ENCODE measurements at places on chromosomes 13 and 19.

GRCh38 chr19:51926426-51926783 is 867 bp upstream of the ZNF613 start:
- no peak for DNase-seq

DNA sequence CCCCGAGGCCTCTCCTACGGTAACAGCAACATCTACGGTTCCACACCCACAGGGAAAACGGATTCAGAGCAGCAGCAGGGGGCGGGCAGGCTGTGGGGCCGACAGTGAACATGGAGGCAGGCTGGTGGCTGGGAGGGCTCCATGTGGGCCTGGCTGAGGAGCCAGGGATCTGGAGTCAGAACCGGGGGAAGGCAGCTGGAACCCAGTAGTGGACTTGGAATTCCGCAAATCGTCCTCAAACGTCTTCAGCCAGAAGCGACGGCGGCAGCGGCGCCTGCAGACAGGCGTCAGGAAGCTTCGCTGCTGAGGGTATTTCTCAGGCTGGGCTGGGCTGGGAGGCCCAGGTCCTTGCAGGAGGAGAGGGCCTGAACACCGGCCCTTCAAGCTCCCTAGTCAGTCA is 1.8 kb downstream of the TMEM86B start:
- DNase-seq, result no peak

DNA sequence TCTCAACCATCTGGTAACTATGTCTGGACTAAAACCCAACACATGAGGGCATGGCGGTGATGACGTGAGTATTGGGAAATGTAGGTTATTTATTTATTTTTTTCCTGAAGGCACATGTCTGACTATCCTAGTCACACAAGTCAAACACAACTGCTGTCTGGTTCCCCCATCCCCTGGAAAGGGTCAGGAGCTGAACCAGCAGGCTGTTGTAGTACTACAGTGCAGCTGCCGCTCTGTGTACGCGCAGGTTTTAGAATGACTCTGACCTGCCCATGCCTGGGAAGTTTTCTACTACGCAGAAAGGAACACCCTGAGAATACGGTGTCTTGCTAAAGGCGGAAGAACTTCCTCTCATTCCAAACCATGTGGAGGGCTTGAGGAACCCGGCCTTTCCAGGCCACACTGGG is 1.2 kb downstream of the SLC7A1 start:
- no peak for DNase-seq

GRCh38 chr13:49566461-49566860 is 18.9 kb downstream of the RCBTB1 start:
- DNase-seq, result no peak

- no peak for DNase-seq
Measured at GRCh38 chr13:110419381-110419791, 112.3 kb downstream of the COL4A2 start.

GRCh38 chr13:65881561-65882155 is 1348.5 kb downstream of the PCDH9 start:
- no peak for DNase-seq

- peak; percentile 65 for DNase-seq
Measured at GRCh38 chr19:50817941-50818858, 5.4 kb downstream of the KLK1 start.

DNA sequence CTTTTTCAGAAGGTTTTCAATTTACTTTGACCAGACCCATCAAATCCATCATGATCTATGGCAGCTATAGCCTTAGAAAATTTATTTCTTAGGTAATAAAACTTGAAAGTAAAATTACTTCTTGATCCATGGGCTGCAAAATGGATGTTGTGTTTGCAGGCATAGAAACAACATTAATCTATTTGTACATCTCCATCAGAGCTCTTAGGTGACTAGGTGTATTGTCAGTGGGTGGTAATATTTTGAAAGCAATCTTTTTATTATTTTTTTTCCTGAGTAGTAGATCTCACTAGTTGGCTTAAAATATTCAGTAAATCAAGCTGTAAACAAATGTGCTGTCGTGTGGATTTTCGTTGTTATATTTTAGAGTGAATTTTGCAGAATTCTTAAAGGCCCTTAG is 710.0 kb downstream of the SLITRK6 start:
- no peak for DNase-seq

GRCh38 chr13:42494157-42494556 is 79.8 kb upstream of the TNFSF11 start:
- DNase-seq, result no peak

GRCh38 chr13:97261254-97262005 is 39.3 kb downstream of the MBNL2 start:
- DNase-seq, result no peak
